ENCODE measurements at places on chromosomes 1 and 21.
A peak's percentile ranks its signal among the peaks of the same experiment; 100 is the strongest.

- no peak for ATAC-seq
These were observed 15.0 kb upstream of the PWP2 start for GRCh38 chr21:44092211-44092610.

DNA sequence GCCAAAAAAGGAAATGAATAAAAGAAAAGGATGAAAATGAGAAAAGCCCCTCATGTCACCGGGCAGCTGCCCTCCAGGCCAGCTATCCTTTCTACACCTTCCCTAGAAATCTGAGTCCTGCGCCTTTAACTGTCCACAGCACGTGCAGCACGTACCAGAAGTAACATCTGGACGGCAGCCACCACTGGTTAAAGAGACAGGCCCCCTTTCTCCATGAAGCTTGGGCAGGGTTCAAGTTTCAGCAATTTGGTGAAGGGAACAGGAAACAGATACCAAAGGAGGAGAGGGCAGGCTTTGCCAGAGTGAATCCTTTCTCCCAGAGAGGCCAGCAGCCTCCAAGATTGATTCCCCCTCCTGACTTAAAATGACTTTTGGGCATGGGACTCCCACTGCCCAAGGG is 3.6 kb upstream of the KIAA2013 start:
- ATAC-seq: no peak

- ATAC-seq: no peak
These were observed 26.1 kb upstream of the FHAD1 start for GRCh38 chr1:15220825-15221431.

- no peak for ATAC-seq
These were observed 159.0 kb upstream of the BACE2 start for GRCh38 chr21:41008974-41009373.

DNA sequence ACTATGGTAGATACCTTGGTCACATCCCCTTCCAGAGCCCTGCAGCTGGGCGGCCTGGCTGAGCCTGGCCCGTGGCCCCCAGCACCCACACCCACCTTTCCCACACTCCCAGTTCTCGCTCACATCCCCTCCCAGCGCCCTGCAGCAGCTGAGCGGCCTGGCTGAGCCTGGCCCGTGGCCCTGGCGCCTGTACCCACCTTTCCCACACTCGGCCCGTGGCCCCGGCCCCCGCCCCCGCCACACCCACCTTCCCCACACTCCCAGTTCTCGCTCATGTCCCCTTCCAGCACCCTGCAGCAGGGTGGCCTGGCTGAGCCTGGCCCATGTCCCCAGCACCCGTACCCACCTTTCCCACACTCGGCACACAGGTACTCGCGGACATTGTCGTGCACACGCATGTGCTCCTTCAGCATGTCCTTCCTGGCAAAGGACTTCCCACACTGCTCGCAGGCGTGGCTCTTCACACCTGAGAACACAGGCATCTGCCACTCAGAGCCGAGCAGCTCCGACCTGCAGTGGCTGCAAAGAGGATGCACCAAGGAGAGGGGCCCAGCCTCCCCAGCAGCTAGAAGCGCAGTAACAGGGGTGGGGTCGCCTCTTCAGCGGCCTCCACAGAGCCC is 52.5 kb upstream of the RIPK4 start:
- no peak for ATAC-seq

DNA sequence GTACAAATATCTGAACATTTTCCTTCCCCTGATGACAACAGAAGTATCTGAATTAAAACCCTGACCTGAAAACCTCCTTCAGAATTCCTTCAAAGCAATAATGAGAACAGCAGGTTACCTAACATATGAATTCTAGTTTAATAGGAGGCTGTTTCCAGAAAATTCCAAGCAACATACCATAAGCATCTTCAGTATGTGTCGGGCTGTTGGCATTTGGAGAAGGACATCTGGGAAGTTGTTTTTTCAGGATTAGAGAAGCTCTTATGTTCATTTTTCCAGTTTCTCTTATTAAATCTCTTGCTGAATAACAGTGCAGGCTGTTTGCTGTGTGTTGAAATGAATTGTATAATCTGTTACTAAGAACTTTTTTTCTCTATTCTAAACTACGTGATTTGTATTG is 101.5 kb downstream of the PLA2G4A start:
- ATAC-seq: no peak

GRCh38 chr1:245512980-245513578 is 358.3 kb downstream of the KIF26B start:
- ATAC-seq: peak; percentile 72

DNA sequence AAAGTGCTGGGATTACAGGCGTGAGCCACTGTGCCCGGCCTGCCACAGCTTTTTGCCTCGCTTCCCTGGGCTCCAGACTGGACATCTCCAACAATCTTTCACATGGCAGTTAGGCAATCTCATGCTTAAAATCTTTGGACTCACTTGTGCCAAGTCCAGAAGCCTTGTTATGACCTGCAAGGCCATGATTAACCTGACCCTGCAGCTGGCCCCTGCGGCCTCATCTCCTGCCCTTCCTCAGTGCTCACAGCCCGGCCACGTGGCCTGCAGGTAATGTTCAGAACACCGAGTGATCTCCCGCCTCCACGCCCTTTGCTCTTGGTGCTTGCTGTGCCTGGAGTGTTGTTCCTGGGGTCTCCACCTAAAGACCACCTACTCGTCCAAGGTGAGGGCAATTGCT is 24.9 kb downstream of the FAAH start:
- ATAC-seq: no peak

DNA sequence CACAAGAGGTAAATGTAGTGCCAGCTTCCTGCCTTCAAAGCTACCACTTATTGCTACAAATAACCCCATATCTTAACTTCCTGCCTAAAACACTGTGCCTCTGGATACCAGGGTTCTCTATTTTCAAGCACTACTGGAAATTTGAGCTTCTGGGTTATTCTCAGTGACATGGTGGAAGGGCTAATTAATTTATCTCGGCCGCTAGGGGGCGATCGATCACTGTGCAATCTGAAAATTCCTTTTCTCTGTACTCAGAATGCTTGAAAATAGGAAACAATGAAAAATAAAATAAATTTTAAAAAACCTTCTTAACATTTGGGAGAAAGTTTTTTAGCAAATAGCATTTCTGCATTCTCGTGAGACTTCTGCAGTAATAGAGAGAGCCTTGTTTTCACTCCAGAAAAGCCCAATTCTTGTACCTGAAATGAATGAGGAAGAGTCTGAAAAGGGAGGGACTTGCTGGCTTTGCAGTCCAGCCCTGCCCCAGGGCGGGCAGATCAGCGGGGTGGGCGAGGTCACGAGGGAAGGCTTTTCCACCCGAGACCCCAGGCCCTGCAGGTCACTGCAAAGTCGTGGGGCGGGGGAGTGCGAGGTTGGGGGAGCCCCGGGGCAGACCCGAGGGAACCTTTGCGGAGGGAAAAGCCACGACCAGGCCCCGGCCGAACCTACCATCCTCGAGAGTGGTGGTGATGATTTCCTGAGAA is 276.7 kb downstream of the PCP4 start:
- ATAC-seq: no peak

GRCh38 chr1:88883156-88883555 is 8.2 kb downstream of the GTF2B start:
- no peak for ATAC-seq

- no peak for ATAC-seq
These were observed 34.3 kb downstream of the GPR137B start for GRCh38 chr1:236176337-236177336.

DNA sequence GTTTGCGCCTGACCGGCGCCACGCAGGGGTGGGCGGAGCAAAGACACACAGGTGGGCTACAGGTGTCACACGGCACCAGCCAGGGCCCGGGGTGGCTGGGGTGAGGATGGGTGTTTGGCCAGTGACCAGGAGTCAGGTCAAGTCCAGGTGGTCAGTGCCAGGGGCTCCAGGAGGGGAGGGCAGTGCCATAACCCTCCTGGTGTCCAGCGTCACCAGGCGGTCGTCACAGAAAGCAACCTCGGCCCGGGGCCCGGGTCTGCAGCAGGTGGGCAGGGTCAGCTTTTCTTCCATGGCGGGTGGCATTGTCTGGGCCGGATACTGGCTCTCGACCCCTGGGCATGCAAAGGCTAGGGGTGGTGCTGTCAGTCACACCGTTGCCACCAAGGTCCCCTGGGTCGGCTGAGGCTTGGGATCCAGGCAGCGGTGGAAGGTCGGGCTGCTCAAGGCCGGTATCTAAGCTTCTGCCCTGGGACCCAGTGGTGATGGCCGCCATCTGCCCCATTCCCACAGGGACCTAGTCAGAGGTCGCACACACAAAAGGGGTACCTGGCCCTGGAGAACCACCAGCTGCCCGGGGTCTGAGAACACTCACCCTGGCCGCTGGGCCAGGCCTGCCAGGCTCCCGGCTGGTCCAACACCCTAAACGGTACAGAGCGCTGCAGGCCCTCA is 1.8 kb downstream of the FNDC10 start:
- no peak for ATAC-seq

DNA sequence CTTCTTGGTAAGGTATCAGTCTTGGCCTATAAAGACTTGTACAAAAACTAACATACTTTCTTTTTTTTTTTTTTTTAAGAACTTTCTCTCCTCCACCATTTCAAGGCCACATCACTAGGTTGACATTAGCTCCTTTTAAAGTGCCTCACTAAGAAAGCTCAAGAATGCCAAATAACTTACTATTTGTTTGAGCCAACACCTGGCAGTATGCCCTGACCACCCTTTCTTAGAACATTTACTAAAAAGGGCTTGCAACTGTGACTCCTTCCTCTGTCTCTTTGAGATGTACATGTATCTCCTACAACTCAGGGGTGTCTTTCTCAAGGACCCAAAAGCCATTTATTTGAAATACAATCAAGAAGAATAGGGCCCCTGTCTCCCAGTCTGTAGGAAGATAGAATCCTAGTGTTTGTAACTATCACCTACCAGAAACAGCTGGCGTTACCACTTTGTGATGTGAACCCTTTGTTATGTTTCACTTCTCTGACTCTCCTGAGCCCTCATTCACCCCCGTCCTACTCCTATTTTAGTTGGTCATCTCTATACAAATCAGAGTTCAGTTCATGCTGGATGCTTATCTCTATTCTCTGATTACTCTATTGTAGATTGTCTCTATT is 12.2 kb upstream of the SAMD13 start:
- no peak for ATAC-seq

DNA sequence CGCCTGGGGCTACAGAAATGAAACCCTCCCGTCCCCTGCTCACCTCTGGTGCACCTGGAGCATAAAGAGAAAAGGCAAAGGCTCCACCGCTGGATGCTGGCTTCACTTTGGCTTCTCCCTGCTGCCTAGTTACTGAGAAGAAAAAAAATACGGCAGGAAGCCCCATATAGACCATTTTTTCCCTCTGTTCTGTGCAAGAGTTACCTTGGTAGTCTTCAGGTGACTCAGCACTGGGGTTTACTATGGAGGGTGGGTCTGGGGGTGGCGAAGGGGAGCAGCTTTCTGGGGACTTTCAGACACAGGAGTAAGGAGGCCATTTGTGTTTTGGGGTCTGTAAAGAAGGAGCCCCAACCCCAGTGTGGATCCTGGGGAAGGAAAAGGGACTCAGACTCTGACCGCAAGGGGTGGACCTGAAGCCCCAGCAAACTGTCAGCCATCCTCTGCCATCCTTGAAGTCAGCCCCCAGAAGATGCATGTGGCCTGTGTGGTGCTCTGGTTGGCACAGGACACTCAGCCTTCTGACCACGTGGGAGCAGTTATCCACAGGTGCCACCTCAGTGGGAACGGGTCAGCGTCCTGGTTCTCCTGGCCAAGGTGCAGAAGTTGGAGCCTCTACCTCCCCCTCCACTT is 25.9 kb upstream of the EPS8L3 start:
- no peak for ATAC-seq

DNA sequence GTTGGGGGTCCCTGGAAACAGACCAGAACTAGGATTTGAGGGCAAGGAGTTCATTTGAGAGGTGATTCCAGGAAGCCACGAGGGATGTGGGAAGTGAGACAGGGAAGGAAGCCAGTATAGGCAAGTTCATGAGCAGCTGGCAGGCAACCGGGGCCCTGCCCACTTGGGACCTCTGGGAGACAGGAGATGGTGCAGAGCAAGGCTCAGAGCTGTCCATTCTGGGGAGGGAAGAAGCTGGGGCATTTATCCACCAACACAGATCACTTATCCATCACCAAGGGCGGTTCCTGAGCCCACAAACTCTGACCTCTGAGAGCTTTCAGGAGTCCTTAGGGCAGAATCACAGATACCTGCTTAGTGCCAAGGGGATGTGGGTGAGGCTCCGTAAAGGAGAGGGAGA is 16.8 kb downstream of the EDN2 start:
- peak; percentile 48 for ATAC-seq

- ATAC-seq: no peak
These were observed 25.5 kb downstream of the JAM2 start for GRCh38 chr21:25664491-25664931.

- no peak for ATAC-seq
These were observed 100.0 kb upstream of the SLC44A3 start for GRCh38 chr1:94719926-94720793.
